Activated naive CD8-positive, alpha-beta T cell treated with anti-CD3 and anti-CD28 coated beads for 36 hours (primary cell): ENCODE measurements at places on chromosomes 12 and 14. TPM values are rescaled to one million over a fixed set of nuclear protein-coding genes. Genes with fewer than 3 reads are reported as not detected.
A peak's percentile ranks its signal among the peaks of the same experiment; 100 is the strongest.

The CPM gene
- total RNA-seq = 5.8 TPM

The TEX22 gene
- total RNA-seq = 2.1 TPM

The PPP4R3A gene
- total RNA-seq = 122 TPM

The LDHB gene
- 1,947 TPM for total RNA-seq

The PRICKLE1 gene
- total RNA-seq = 0.18 TPM

The CLEC1A gene
- total RNA-seq = not detected

The XRCC3 gene
- 65.0 TPM for total RNA-seq

The CLEC2B gene
- 25.6 TPM for total RNA-seq

The OAS2 gene
- total RNA-seq = 122 TPM

The ADIPOR2 gene
- 62.9 TPM for total RNA-seq

DNA sequence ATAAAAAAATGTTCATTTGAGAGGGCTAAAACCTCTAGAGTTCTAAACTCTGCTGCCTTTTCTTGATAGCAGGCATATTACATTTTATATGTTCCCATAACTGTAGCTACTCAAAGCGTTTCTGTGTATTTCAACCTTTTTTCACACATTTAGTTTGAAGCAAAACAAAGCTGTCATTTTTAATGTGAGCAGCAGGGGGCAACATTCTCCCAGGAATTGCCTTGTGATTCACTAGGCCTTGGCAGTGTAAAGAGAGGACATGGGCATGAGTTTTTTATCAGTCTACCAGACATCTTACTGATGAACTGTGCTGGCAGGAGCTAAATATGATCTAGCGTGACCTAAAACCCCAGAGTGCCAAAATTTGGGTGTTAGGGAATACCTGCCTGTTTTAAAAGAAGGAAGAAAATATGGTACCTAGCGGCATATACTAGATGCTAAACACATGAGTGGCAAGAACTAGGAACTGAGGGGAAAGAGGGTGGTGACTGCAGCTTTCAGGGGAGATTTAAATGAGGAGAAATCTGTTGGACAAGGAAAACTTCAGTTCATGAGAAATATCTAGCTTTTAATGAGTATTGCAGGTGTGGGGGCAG lies 65.3 kb downstream of the IFT43 start:
- DNase-seq = peak; percentile 26

- peak; percentile 16 for DNase-seq
Measured at GRCh38 chr12:57898308-57898970, 42.9 kb upstream of the ATP23 start.

DNA sequence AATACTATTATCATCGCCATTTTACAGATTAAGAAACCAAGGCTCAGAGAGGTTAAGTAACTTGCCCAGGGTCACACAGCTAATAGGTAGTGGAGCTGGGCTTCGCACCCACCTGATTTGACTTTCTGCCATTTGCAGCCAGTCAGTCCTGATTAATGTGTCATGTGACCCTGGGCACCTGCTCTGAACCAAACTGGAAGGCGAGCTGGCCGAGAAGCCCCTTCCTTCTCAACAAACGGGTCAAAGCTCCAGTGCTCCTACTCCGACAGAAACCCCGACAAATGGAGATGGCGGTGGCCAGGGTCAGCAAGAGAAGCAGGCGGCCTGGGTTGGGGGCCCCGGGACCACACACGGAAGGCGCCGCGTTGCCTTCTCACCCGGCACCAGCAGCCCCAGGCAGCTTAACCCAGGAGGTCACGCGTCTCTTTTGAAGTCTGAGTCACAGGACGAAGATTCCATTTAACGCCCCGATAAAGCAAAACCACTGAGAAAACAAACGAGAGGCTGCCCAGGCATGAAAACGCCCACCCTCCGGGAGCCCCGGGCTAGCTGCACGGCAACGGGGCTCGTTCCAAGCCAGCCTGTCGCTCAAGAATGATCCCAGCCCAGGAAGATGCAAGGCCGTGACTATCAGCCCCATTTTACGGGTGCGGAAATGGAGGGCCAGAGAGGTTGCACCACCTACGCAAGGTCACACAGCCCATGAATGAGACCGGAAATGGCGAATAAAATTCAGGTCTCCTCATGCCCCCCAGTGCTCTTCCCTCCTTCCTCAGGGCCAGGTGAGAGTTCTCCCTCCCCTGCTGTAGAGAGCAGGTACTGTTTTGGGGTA lies 124.8 kb downstream of the SCARB1 start:
- no peak for DNase-seq

- no peak for DNase-seq
Measured at GRCh38 chr12:111368291-111368787, 556 bp downstream of the PHETA1 start.

DNA sequence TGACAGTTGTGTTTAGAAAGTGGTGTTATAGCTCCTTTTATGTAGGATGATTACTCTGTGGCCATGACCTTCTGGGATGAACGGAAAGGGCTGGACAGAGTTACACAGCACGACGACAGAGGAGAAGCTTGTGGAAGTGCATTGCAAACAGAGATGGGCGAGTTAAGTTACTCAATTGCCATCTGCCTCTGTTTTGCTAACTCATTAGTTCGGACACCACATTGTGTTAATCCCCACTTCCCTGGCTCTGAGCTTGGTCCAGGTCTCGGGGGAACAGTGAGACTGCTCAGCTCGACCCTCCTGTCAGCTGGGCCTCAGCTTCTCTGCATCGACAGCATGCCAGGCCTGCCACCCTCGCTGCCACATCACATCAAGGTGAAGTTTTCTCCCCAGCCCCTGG lies 408.0 kb downstream of the ZFP36L1 start:
- DNase-seq = no peak

DNA sequence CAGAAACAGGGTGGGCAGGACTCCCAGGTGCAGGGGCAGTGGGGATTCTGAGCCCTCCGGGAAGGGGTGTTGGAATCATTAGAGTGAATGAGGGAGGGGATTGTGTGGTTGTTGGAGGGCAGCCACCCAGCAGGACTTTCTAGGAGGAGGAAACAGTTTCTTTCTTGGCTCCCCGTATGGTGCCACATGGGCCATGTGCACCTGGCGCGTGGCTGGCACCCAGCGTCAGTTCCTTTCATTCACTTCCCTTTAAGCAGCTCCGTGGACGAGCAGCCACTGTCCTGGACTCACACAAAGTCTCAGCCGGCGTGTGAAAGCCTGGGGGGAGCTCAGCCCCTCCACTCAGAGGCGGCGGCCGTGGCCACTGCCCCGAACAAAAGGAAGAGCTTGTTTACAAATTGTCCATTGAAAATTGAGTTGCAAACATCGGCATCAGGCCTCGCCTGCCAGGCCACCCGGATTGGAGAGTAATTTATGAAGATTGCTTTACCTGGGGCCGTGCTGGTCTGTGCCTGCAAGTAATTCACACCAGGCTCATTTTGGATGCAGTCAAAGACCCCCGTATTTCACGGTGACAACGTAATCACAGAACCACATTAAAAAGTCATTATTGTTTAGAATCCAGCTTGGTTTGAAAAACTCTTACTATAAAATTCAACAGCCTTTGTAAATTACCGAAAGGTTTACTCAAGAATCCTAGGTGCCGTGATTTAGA lies 101.7 kb upstream of the C14orf180 start:
- no peak for DNase-seq

DNA sequence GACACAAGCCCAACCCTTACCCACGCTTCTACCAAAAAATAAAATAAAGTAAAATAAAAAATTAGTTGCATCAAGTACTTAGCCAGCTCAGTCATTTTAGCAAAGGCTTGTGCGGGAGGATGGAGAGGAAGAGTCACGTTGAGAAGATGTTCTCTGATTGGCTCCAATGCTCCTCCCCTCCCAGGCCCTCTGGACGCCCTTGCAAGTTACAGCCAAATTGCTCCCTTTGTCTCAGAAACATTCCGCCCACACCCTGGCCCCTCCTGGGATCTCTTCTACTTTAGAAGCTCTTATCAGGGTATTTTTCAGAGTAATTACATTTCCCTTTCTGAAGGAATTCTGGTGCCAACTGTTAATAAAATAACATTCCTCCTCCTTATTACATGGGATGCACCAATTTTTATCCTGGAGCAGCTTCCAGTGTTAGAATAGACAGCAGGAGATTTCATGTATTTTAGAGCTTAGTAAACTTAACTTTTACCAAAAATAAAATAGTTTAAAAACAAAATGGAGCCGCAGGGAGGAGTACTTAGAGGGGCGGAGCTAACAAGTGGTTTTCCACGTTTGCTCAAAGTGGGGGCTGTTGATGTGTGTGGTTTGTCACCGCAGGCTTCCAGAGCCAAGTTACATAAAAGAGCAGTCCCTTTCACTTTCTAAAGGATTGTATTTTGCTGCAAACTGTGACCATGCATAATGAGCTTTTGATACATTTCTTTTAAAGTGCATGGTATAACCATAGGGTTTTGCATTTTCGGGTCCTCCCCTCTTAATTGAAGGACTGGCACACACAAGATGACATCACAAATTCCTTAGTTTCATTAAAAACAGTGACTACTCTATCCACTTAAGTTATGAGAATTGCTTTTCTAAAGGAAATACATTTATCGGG lies 71.7 kb upstream of the RAP1B start:
- peak; percentile 69 for DNase-seq

GRCh38 chr14:54169254-54169924 lies 212.8 kb upstream of the BMP4 start:
- peak; percentile 4 for DNase-seq

- no peak for DNase-seq
Measured at GRCh38 chr14:23704890-23705289, 68.7 kb downstream of the DHRS2 start.

DNA sequence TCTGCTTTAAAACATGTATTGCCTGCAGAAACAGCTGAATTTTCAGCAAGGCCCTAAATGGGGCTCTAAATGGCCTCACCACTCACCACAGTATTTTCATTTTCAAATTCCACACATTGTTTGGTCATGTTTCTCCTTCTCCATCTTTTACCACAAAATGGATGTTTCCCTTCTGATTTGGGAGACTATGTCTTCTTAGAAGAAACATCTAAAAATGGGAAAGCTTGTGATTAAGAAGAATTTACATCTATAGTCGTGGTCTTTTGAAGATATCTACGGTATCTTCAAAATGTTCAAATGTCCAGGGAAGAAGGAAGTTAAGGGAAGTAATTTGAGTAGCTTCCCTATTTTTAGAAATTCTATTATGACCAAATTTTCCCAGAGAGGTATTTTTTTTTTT lies 20.7 kb upstream of the TUBA1C start:
- DNase-seq = no peak

- DNase-seq = no peak
Measured at GRCh38 chr14:29800961-29801360, 126.7 kb downstream of the PRKD1 start.

DNA sequence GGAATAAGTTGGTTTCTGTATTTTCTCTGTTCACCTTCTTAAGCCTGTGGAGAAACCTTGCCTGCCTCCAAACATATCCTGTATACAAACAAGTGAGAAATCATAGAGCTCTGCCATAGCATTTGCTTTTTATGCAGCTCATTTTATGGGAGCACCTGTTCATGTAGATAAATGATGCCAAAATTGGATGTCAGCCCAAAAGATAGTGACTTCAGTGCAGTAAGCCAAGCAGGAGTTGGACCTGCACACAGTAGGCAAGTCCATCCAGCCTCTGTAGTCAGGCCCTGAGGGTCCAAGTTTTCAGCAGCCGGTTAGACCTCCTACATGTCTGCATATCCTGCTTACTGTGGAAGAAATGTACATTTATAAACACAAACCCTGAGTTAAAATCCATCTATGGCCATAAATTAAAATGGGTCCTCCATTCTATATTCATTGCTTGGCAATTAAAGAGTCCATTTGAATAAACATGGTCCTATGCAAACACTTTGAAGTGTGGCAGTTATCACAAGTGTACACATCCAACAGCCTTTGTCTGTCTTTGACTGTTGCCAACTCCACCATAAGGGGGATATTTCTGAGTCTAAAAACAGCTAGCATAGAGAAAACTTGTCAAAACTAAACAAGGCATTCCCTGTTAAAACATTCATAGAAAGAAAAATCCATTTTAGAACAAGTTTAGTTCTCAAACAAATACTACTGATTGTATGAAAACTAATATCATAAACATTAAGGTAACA lies 847.8 kb downstream of the RPS29 start:
- no peak for DNase-seq

DNA sequence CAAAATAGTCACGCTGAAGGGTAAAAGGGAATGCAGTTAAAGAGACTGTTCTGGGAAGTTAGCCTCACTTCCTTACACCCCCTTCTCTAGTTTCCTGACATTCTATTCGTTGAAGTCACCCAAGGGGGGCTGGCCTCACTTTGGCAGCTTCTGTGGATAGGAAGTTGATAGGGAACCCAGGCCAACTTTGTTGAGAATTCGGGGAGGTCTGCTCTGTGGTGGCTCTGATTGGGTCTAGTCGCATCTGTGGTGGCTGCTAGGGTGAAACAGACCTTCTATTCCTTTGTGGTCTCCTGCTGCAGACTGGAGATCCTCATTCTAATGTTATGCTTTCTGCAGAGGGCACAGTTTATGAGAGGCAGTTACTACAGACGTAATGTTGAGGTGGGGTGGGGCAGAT lies 28.8 kb upstream of the GZMB start:
- peak; percentile 13 for DNase-seq

- DNase-seq = no peak
Measured at GRCh38 chr12:4383304-4383865, 3.9 kb upstream of the FGF23 start.

DNA sequence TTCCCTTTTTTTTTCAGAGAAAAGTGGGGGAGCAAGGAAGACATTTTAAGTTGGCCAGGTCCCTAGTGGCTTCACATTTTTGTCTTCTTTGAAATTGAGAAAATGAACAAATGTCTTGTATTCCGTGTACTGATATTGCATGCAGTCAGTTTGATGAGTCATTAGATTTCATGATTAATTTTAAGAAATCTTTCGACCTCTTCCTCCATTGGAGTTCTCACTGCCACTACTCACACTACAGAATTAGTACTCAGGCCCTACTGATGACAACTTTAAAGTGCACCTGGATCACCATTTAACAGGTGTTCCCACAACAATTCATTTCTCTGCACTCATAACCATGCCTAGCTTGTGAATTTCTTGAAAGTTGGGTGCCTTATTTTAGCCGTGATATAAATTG lies 50.5 kb downstream of the SAMD4A start:
- no peak for DNase-seq

DNA sequence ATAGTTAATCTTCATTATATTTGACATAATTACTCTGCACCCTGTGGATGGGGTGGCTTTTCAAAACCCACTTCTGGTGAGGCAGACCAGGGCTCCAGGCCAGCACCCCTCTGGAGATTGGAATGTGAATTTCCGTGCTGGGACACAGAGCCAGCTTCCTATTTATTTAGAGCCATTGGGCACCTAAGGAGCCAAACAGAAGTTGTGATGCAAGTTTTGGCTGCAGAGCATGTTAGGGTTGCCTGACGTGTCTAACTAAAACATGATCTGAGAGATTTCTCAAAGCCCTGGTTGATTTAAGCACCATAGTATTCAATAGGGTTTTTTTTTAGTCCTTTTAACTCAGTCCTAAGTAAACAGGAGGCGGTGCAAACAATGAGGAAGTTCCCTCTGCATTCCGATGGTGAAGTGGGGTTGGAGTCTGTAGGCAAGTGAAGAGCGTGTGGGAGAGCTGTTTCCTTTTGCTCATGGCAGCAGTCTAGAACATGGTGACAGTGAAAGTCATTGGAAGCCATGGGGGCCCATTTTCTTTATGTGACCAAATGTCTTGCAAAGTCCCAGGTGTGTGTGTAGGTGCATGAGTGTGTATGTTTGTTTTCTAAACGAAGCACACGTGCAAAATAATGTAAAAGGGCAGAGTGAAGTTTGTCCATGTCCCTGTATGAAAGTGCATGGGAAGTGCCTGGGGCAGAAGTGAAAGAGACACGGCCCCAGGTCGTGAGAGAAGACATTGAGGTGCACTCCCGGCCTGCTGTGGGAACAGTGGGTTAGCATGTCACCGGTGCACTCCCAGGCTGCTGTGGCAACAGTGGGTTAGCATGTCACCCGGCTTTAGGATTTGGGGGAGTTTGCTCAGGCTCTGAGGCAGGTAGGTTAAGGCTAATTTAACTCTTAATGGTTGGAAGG lies 117.7 kb downstream of the PRKCH start:
- DNase-seq = peak; percentile 58
